ENCODE measurements at places on chromosomes 3 and 15. TPM values are rescaled to one million over a fixed set of nuclear protein-coding genes. Genes with fewer than 3 reads are reported as not detected.

DNA sequence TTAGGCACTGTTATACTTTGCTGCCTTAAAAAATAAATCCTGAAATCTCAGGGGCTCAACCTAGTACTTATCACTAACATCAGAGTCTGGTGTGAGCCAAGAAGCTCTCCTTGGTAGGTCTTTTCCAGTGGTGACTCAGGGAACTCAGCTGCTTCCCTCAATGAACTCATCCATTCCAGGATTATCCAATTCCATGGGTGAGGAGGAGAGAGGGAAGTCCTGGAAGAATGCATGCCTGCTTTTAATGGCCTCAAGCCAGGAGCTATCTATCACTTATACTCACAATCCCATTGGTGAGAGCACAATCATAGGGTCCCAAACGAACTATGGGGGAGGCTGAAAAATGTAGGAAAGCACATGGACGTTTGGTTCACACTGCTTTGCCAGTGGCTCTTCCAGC, 113.6 kb downstream of the POLR2M start:
- no peak for DNase-seq

Gene GPR156
- not detected for polyA plus RNA-seq

Gene SERINC4
- polyA plus RNA-seq: 0.06 TPM

DNA sequence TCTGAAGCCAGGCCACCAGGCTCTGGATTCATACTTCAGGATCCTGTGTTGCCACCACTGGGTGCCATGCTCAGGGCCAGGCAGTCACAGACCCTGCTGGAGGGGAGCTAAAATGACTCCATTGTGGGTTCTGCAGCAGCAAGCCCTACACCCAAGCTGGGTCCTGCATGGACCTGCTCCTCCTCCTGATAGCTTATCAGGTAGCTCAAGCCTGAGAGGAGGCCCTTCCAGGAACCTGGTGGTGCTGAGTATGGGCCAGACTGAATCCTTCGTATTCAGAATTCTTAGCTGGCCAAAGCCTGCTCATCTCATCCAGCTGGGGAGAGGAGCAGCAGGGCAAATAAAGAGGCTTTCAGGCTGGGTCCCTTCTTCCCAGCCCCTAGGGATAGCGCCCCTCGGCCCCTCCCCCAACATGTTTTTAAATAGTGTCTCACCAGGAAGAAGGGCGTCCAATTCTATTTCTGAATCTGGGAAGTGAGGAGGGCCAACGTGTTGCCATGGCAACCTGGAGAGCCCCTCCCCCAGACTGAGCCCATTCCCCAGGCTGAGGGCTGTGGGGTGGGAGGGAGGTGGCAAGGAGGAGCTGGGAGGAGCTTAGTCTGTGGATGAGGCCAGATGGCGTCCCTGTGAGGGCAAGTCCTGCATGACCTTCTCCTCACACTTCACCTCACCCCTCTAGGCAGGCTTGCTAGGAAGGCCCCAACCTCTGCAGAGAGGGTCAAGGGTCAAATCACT, 11.0 kb upstream of the CAMKV start:
- DNase-seq: no peak

- DNase-seq: no peak
These were observed 2.9 kb downstream of the NAA50 start for GRCh38 chr3:113743006-113743630.

DNA sequence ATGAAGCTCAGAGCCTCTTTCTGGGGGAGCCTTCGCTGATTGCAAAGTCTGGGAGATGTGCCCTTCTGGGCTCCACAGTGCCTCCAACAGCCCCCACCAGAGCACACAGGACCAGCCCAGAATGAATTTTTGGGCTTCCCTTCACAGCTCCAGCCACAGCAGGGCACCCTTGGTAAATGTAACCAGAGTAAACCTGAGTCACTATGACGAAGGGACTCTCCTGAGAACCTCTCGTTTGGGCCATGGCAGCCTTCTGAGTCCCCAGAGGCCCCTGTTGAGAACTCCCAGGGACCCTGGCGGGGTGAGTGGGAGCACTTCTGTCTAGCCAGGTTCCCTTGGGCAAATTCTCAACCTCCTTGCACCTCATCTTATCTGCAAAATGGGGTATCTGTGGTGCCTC, 20.8 kb downstream of the FAM3D start:
- DNase-seq: no peak

DNA sequence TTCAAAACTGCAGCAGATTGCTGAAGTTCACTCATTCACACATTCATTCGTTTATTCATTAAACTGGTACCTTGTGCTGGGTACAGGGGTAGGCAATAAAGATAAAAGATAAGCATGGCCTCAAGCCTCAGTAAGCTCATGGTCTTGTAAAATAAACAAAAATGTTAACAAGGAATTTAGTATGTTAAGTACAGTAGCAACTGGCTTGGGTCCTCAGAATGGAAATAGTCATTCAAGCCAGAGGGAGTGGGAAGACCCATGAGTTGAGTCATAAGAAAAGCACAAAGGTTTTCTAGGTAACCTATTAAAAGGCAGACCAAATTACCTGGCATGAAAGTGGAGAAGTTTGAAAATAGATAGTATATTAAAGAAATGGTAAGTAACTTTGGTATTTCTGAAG, 163.3 kb downstream of the CDIN1 start:
- no peak for DNase-seq

Gene SLITRK3
- polyA plus RNA-seq: 2.8 TPM

Gene SLC28A2
- not detected for polyA plus RNA-seq

GRCh38 chr15:64841344-64842095, at the start of gene PLEKHO2:
Gene PLEKHO2, plus strand, starts transcription at chr15:64841915. Its CDS starts 102 bp downstream, at chr15:64842017.
- DNase-seq: peak; percentile 82

Gene ARL14
- polyA plus RNA-seq: 0.15 TPM

- no peak for DNase-seq
These were observed 54.5 kb downstream of the CHD2 start for GRCh38 chr15:92954578-92954977.

DNA sequence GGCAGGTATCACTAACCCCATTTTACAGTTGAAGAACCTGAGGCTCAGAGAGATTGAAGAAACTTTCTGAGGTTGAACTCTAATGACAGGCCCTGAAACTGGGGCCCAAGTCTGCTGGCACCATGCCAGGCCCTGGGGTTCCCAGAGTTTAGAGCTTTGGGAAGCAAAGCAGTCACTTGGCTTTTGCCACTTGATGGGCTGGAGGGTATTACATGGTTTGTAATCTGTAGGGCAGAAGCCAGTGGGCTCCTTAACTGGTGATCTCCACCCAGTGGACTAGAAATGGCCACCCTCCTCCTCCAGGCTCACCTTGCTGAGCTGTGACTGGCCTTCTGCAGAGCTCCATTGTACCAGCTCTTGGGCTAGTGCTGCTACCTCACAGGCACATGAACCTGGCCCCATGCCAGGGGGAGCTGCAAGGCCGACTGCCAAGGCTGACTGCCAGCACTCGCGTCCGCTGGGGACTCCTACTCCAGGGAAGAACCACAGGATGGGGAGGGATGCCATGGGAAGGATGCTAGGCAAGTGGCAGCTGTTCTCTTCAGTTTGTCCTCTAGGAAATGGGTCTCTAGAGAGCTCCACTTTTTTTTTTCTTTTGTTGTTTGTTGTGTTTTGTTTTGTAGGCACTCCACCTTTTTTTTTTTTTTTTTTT, 104.8 kb downstream of the ETFA start:
- DNase-seq: peak; percentile 55

- DNase-seq: no peak
These were observed 26.2 kb downstream of the HES1 start for GRCh38 chr3:194162070-194162678.

DNA sequence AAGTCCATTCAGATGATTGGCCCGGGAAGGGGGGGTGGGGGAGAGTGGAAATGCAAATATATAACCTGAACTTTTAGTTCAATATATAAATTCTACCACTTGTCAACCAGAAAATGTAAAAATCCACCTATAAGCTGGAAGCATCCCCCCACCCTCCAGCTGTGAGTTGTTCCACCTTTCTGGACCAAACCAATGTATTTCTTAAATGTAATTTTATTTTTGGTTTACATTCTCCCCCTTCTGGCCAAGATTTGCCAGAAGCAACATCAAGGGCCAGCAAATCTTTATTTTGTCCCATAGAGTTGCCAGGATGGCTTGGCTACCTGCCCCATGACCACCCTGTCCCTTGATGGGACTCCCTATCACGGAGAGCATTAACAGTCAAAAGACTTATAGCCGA, 545.7 kb downstream of the TBL1XR1 start:
- DNase-seq: no peak

DNA sequence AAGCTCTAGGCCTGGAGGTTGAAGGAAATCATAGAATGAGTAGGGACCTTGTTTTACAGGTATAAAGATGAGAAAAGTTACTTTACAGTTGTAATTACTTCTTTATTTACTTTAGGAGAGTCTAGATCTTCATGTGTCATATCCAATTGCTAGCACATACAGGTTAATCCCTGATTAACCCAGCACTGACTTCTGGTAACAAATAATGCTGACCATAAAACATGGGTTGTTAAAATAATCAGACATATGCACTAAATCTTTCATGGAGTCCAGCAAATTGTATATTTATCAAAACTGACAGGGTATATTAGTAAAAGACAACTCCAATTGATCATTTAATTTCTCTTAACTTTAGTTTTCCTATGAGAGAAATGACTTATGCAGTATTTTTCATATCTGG, 245.2 kb downstream of the NFKBIZ start:
- no peak for DNase-seq

DNA sequence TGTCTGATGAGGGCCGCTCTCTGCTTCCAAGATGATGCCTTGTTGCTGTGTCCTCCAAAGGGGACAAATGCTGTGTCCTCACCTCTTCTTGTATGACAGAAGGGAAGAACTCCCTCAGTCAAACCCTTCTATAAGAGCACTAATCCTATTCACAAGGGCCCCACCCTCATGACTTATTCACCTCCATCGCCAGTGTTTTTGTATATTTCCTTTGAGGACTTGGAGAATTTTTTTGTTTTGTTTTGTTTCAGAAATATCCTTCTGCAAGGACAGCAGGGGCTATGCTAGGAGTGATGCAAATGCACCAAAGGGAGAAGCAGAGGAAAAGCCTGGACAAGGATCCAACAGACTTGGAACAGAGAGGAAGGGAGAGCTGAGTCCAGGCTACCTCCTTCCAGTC, 214.4 kb downstream of the TLE3 start:
- no peak for DNase-seq
